ENCODE measurements at places on chromosomes 7 and 10. TPM values are rescaled to one million over a fixed set of nuclear protein-coding genes. Genes with fewer than 3 reads are reported as not detected.

The AKR1C4 gene
- total RNA-seq, result not detected

The LIPJ gene
- 4.1 TPM for total RNA-seq

The SPACDR gene
- not detected for total RNA-seq

The TBATA gene
- total RNA-seq, result not detected

The RELN gene
- 1.2 TPM for total RNA-seq

The MRC1 gene
- 25.3 TPM for total RNA-seq

The PAPOLB gene
- 1.9 TPM for total RNA-seq

The BAIAP2L1 gene
- total RNA-seq, result 1.2 TPM

The OPALIN gene
- 1.4 TPM for total RNA-seq

The ADRA2A gene
- 0.24 TPM for total RNA-seq

The FZD1 gene
- total RNA-seq, result 33.9 TPM
